ENCODE measurements at places on chromosomes 7 and 10.

DNA sequence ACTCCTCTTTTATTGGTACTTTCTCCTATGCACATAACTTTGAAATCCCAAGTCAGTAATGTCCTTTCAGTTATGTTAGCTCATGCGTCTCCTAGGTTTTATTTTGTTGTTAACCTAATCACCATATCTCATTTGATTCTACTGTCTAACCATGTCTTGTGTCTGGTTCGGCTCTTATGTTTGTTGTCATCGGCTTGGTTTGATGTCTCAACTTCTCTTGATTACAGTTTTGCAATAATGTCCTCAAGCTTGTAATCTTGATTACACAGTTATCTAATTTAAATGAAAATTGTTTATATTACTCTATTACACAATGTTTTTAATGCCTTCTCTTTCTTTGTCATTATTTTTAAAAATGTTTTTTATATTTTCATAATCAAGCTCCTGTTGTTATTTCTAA, 35.9 kb upstream of the SEMA3A start:
- no peak for DNase-seq

GRCh38 chr10:99920486-99920885, 89.3 kb downstream of the DNMBP start:
- no peak for DNase-seq

GRCh38 chr7:37960483-37960882, 40.0 kb downstream of the EPDR1 start:
- DNase-seq, result no peak

DNA sequence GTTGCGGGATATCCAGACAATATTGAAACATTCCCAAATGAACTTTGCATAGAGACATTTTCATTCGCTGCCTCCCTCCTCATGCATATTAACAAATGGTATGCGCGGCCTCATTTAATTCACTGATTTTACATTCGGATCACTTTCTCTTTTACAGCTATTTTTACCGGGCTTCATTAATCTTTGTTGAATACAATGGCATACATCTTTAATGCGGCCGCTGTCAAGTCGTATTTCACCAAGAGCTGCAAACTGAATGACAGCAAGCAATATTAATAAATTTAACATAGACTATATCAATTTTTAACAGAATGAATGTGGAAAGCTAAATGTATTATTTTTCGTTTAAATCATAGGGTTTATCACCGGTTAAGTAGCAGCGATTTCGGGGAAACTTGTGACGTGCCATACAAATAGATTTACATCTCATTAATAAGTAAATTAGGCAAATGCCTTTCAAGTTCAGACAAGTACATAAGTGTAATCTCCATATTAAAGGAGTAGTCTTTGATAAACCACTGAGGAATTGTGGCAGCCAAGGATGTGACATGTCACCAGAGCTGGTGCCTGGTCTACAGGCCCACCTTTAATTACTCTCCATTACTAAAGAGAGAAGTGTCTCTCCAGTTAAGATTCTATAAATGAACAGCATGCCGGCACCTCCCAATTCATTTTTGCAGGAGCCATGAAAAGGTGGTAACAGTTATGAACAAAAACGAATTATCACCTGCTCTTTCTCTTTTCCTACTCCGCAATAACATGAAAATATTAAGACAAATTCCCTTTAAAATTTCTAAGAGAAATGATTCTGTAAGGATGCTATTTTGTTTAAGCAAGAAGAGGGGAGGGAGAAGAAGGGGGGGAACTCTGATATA, 568.9 kb upstream of the MKI67 start:
- DNase-seq, result no peak

GRCh38 chr10:5565671-5566581, 41.2 kb downstream of the CALML3 start:
- no peak for DNase-seq

DNA sequence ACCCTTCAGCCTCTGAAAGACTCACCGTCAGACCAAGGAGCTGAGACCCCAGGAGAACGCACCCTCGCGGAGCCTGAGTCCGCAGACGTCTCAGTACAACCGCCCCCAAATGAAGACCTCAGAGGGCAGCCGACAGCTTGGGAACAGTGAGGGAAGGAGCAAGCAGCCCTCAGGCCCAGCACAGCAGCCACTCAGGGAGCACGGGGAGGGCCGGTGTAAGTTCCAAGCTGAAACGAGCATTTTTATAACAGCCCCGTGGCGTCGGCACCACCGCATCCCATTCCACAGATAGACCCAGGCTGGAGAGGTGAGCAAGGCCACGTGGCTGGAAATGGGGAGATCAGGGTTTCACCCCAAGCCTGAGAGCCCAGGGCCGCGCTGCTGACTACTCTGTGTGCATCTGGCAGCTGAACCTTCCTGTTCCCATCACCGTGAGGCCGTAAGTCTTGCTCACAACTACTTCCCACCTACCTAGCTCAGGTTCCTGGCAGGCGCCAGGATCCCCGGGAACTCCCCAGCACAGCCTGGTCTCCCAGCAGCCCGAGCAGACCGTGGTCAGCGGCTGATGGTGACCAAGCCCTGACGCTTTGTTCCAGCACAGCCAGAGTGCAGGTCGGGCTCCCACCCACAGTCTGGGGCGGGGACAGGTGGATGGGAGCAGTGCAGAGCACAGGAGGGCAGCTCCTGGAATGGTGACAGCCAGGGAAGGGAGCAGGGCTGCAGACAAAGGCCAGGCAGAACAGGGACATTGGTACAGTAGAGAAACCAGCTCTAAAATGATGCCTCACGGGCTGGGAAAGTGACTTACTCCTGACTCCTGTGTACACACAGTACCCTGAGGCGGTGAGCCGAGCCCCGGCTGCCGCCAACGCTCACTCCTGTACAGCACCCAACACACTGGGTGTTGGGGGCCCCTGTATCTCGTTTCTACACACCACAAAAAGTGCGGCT, 6.1 kb upstream of the NOM1 start:
- DNase-seq, result no peak

DNA sequence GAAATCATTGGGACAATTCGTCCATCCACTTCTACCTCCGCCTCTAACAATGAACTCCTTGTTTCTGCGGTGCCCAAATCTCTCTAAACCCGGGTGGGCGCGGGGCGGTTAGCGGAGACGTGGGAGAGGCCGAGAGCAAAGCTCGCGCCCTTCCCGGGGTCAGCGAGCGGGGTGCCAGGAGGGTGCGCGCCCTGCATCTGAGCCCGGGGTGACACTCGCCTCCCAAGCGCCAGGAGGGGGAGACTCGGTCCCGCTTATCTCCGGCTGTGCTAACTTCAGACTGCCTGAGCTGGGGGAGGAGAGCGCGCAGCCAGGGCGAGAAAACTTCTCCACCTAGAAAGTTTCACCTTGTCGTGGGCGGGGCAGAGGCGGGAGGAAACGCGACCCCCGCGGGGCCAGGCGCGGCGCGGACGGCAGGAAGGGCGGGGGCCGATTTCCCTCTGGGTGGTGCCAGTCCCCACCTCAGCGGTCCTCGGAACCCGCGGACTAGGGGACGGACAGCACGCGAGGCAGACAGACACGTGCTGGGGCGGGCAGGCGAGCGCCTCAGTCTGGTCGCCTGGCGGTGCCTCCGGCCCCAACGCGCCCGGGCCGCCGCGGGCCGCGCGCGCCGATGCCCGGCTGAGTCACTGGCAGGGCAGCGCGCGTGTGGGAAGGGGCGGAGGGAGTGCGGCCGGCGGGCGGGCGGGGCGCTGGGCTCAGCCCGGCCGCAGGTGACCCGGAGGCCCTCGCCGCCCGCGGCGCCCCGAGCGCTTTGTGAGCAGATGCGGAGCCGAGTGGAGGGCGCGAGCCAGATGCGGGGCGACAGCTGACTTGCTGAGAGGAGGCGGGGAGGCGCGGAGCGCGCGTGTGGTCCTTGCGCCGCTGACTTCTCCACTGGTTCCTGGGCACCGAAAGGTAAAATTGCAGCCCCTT, at the start of gene MET:
MET (plus strand) TSS at position 516 of the 915 bp plus-strand sequence. CDS start 26,889 bp downstream, outside the sequence.
- no peak for DNase-seq

DNA sequence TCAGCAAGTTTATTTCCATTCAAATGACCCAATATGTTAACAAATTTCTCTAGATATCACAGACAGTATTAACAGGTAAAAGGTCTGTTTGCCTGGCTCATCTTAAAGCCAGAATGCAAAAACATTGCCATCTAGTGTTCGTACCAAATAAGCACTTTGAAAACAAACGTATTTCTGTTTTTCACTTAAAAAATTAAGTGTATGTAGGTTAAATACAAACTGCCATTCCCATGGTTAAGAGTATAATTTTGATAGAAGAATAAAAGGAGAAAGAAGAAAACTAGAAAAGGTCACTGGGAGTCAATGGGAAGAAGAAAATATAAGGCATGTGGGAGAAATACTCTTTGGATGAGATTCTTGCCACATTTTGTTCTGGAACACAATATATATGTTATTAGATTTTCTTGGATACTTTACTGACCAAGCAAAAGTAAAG, 51.0 kb downstream of the ORC5 start:
- DNase-seq, result no peak

- no peak for DNase-seq
These were observed 402 bp upstream of the TMEM168 start for GRCh38 chr7:112790586-112791003.

DNA sequence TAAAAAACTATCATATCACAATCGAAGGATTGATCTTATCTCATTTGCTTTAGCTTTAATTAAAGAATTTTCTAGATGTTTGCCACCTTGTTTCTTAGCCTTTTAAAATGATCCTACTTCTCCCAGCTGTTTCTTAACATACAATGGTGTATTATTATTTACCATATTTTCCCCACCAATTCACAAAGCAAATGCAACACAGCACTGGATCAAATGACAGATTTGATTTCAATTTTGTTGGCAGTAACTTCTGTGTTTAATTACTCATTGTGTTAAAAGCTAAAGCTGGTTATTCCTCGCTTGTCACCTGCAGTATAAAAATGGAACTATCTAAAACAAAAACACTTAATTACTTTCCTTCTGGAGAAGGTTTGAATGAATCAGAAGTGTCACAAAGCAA, 19.6 kb downstream of the SVIL start:
- DNase-seq, result no peak

GRCh38 chr7:127652333-127653248, 597 bp downstream of the SND1 start:
- no peak for DNase-seq

DNA sequence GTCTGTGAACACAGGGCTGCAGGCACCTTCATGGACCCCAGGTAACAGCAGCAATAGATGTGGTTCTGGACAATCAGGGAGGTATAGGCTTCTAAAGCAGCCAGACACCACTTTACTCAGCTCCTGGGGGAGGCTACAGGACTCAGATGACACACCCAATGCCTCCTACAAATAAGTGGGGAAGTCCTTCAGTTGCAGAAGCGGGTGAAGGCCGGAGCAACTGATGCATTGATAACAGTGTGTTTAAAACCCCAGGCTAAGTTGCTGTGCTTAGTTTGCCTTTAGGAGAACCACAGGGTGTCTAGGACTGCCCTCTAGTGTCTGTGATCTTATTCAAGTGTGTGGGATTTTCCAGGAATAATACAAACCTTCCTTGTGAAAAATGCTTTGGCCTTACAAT, 5.9 kb upstream of the ITGA8 start:
- DNase-seq, result no peak

DNA sequence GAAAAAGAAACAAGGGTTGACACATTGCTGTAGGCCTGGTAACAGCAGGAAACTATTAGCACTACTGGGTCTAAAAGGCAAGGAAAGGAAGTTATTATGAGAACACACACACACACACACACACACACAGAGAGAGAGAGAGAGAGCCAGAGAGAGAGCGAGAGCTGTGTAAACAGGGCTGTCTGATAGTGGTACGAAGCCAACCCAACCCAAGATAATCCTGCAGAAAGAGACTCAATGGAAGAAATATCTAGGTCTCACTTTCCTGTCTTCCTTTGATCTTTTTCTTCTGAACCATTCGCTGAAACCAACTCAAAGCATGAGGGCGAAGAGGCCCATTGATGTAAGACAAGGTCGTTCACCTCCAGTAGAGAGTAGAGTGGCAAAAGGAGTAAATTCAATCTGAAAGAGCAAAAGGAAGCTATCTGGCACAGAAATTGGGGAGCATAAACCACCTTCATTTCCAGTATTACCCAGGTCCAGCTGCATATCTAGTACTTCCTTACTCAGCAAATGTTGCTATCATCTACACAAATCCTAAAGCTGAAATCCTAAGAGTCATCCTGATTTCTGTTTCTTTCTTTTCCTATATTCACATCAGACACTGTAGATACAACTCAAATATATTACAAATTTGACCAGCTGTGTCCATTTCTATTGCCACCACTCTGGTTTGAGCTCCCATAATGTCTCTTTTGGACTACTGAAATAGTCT, 110.2 kb downstream of the TMEM26 start:
- DNase-seq, result no peak

DNA sequence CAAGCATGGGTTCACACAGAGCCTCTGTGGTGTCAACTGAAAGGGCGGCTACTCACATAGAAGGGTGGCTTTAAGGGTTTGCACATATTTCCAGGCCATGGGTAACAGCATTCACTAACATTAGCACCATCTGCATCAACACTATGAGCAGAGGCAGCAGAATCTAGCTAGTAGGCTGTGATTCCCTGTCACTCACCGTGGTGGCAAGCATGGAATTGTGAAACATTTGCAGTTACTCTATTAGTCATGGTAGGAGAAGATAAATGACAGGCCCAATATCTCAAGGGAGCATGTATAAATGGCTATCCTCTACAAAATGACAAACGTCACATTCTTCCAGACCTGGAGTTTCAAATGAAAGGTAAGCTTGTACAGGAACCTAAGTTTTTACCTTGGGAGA, 32.2 kb upstream of the CUBN start:
- DNase-seq, result no peak

DNA sequence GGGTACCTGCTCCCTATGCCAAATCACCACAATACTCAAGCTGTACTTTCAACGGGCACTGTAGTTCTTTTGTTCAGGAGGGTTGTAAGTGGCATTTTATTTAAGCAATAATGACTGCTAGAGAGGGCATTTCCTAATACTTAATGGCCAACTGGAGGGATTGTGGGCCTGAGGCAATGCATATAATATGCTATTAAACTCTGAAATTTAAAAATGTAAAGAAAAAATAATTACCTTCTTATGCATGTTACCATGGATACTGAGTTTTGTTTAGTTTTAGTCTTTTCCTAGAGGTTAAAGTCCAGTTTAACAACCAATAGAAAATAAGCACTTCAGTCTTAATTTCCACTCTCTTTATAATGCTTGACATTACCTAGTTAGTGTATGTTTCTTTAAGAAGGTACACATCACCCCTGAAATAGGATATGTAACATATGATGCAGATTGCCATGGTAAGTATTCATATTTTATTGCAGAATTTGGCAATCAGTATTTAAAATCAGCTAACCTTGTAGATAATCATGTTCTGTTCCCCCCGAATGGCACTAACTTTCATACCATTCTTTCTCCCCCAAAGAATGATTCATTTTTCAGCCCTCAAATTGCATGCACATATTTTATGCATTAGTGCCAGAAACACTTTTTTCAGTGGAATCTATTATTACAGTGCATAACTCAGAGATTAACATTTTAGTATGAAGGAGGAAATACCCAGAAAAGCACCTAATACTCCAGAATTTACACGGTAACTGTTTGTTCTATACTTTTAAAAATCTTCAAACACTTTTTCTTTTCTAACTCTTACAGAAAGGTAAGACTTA, 90.3 kb upstream of the ZNF438 start:
- no peak for DNase-seq

GRCh38 chr10:24384954-24385353, 176.0 kb downstream of the KIAA1217 start:
- DNase-seq, result no peak

- DNase-seq, result no peak
These were observed 52.8 kb upstream of the ANTXRL start for GRCh38 chr10:46234026-46234425.

- DNase-seq, result no peak
These were observed 4.8 kb downstream of the DOCK4 start for GRCh38 chr7:112201411-112201810.

- peak; percentile 26 for DNase-seq
These were observed 11.8 kb downstream of the GPR146 start for GRCh38 chr7:1055956-1056784.

- DNase-seq, result no peak
These were observed 19.9 kb upstream of the ZEB1 start for GRCh38 chr10:31299119-31299518.

Measured in CD4-positive, alpha-beta T cell treated with Interleukin-17A for 4 hours (primary cell).